Lung (tissue), 17 donors: ENCODE measurements at places on chromosomes 5 and 9. TPM values are rescaled to one million over a fixed set of nuclear protein-coding genes. Genes with fewer than 3 reads are reported as not detected.

The ST6GALNAC6 gene
- total RNA-seq, result 51.9 TPM

The GKAP1 gene
- 4.4 TPM for total RNA-seq

The LPAR1 gene
- total RNA-seq, result 47.6 TPM

The UNC13B gene
- total RNA-seq, result 102 TPM

The OCLN gene
- 129 TPM for total RNA-seq

The GDA gene
- 0.61 TPM for total RNA-seq

The PCDHA8 gene
- 0.37 TPM for total RNA-seq

The PPP3R2 gene
- total RNA-seq, result not detected

The NUTM2G gene
- not detected for total RNA-seq

The ITGA2 gene
- total RNA-seq, result 22.3 TPM

The LEAP2 gene
- total RNA-seq, result 0.98 TPM

- no peak for DNase-seq
These were observed 30.4 kb downstream of the C9orf50 start for GRCh38 chr9:129590466-129590865.

- DNase-seq, result no peak
These were observed 297.0 kb upstream of the HAPLN1 start for GRCh38 chr5:84017523-84018172.

GRCh38 chr5:148259288-148259687, 9.3 kb upstream of the SPINK13 start:
- DNase-seq, result no peak

GRCh38 chr9:69970001-69970533, 73.6 kb upstream of the MAMDC2 start:
- no peak for DNase-seq

GRCh38 chr5:29896646-29897045, 1296.8 kb upstream of the CDH6 start:
- no peak for DNase-seq

DNA sequence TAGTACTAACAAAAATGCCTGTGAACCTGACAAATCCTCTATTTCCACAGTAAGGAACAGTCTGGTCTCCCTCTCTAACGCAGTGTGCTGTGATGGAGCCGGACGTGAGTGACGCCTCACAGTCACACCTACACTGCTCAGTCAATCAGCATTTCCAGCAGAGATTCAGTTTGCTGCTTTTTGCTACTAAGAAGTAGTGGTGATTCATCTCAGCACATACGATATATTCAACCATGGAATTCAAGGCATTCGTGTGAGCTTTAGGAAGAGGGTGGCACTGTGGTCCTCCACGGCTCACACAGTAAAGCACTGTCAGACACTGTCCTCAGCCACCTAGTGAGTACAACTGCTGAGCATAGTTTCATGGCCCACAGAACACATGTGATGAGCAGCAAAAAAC, 70.9 kb downstream of the SETX start:
- DNase-seq, result no peak

GRCh38 chr5:5511904-5512416, 89.5 kb downstream of the ICE1 start:
- DNase-seq, result no peak

- DNase-seq, result no peak
These were observed 2.9 kb upstream of the SEPTIN8 start for GRCh38 chr5:132779961-132780360.

DNA sequence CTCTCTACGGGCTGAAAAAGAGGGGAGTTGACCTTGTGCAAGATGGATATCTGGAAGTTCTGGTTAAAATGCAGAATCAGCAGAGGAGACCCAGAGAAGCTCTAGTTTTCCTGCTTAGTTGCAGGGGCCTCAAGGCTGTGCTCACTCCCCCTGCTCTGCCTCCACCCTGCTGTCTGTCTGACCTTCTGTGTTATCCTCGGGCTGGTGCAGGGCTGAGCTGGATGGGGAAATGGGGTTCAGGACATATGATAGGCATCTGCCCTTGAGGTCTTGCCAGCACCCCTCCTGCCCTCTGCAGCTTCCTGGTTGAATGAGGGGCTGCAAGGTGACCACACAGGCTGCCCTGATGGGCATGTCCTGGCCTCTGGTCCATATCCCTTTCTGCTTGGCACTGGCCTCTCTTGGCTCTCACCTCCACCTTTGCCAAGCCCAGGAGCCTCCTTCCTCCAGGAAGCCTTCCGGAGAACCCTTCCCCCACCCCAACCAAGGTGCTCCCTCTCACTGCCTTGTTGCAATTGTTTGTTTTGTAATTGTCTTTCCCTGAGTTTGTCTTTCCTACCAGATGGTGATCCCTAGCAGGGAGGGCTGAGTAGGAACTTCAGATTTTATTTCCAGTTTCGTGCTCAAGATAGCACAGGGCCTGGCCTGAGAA, 1.3 kb downstream of the TMEM268 start:
- no peak for DNase-seq

DNA sequence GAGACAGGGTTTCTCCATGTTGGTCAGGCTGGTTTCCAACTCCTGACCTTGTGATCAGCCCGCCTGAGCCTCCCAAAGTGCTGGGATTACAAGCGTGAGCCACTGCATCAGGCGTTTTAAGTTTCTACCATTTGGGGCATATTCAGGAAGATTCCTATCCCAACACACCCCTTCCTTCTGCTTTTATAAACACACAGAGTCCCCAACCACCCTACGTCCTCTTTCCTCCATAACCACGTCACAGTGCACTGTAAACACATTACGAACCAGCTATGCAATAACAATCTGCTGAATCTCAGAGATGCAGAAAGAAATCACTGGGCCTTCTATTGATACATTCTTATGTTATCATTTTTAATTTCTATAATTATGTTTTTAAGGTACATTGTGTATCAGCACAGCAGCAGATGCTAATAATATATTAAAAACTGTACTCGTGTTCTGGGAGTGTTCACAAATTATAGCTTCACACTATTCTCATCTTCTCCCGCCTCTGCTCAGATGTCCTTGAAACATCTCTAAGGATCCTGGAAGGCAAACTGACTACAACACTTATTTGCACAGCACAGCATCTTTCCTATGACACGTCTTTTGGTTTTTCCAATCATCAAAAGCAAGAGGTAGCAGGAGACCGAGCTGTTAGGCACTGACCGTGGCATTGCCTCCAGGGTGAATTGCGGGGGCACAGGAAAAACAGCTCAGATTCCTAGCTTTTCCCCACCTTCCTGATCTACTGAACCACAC, 60.2 kb downstream of the KCNIP1 start:
- DNase-seq, result no peak

DNA sequence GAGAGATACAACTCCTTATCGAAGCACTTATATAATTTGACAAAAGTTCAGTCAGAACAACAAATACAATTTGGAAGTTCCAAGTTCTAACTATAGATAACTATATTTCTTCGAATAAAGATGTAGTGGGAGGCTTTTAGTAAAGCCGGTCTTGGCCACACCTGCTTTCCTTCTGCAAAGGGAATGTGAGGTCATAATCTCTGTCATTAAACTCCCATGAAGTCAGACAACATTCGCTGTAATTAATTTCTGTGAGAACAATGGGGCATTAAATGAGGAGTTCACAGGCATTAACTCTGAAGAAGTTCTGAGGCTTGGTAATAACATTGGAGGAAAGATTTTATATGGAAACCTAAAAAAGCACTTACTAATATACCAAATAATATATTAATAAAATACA, 67.5 kb downstream of the MCTP1 start:
- no peak for DNase-seq

DNA sequence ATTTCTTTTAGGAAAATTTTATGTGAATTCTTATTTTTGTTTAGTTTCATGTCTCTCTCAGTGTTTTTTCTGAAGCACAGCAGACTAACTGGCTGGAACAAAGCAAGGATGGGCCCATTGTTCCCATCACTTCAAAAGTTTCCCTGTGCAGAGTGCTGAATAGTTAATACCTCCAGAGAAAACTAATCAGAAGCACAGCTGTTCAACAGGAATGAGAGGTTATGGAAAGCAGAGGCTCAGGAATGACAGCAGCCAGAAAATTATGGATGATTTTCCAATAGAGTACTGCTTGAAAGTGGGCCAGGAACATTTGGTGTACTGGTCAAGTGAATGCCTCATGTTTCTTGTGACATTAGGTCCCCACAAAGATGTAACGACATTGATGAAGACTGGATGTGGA, 173.0 kb upstream of the TARS1 start:
- no peak for DNase-seq

- DNase-seq, result peak; percentile 77
These were observed 77.1 kb downstream of the SUSD1 start for GRCh38 chr9:112097712-112098688.

DNA sequence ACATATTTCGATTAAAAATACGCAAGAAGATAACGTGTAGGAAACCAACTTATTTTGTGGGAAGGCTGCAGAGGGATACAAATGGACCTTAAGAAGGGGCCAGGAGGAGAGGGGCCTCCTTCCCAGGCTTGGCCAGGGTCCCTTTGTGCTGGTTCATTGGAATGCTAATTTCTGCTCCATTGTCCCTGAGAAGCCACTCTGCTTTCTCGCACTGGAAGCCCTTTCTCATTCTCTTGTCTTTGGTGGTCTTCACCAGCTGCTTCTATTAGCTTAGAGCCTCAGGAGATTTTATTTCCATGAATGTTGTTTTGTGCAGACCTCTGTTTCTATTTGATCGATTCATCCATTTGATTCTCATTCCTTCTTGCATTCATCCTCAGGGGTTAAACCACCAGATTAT, 325.4 kb downstream of the TMEM38B start:
- no peak for DNase-seq
